ENCODE measurements at places on chromosomes 4 and X.
A peak's percentile ranks its signal among the peaks of the same experiment; 100 is the strongest.

DNA sequence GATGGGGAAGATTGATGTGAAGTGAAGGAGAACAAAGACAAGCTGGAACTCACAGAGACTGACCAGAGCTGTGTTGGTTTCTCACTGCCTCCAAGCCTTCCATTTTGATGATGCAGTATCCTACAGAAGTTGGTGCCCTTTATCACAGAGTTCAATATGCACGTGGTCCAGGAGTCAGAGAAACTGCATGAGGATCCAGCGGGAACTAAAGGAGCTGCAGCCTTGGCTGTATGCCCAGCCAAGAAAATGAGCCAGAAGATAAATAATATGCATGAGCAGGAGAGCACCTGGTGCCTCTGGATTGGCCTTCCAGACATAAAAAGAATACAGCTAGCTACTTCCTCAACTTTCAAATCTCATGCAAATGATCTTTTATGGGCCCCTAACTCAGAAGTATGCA is 44.3 kb upstream of the DCLK2 start:
- DNase-seq, result no peak

GRCh38 chr4:29278585-29278984 is 1441.6 kb upstream of the PCDH7 start:
- DNase-seq, result no peak

DNA sequence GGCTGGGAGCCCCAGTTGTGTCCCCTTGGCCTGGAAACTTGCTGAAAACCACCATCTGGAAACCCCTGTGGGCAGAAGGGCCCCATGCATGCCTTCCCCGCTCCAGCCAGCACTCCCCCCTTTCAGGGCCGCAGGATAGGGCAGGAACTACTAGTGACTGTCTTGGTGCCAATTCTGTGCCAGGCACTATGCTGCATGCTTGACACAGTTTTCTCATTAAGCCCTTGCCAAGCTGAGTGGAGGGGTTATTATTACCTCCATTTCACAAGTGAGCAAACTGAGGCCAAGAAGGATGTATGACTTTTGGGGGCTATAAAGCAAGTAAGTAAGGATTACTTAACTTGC is 73.6 kb upstream of the PJA1 start:
- no peak for DNase-seq

GRCh38 chr4:185839194-185839712 is 27.3 kb upstream of the SORBS2 start:
- no peak for DNase-seq

DNA sequence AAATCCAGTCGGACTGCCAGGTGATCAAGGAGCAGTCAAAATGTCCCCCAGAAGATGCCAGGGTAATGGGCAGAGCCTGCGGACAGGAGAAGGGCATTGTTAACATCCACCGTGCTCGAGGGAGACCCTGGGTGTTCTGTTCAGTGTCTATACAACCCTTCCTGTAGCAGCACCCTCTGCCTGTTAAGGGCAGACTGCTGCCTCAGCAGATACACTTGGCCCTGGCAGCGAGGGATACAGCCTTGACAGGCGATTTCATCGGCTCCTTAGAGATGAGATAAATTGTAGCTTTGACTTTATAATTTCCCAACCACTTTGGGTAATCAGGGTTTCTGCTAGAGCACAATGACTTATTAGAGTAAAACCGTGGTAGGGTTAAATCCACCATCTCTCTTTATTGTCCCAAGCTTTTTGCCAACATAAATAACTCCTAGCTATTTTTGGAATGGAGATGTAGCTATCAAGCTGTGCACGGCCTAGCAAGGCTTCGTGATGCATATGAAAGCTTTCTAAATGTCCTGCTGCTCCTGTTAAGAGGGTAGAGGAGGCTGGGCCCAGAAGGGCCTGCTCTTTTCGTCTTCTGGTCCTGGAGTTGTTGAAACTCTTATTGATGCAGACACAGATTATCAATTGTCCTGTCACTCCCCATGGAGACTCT is 195.9 kb downstream of the CPEB2 start:
- DNase-seq, result no peak

GRCh38 chrX:141341341-141341740 is 99.0 kb upstream of the SPANXC start:
- DNase-seq, result no peak

- no peak for DNase-seq
Observed at GRCh38 chr4:3823496-3824341, 57.5 kb downstream of the ADRA2C start.

GRCh38 chr4:8419222-8420041 is 21.1 kb downstream of the ACOX3 start:
- peak; percentile 39 for DNase-seq

DNA sequence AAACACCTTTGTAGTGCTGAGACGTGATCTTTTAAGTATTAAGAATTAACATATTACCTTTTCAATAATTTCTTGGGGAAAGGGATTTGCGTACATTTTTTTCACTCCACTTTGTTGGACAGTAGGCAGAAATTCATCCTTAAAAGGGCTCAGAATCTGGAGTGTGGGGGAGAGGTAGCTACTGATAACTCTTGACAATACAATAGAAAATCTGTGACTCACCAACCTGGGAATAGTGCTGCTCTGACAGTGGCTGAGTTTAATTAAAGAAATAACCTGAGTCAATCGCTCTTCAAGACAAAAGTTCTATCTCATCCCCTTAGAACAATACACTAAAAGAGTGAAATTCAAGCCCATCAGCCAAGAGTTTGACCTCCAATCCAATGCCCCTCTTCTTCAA is 60.2 kb downstream of the SLC9A7 start:
- no peak for DNase-seq

- DNase-seq, result no peak
Observed at GRCh38 chr4:187417721-187418120, 577.9 kb upstream of the ZFP42 start.

DNA sequence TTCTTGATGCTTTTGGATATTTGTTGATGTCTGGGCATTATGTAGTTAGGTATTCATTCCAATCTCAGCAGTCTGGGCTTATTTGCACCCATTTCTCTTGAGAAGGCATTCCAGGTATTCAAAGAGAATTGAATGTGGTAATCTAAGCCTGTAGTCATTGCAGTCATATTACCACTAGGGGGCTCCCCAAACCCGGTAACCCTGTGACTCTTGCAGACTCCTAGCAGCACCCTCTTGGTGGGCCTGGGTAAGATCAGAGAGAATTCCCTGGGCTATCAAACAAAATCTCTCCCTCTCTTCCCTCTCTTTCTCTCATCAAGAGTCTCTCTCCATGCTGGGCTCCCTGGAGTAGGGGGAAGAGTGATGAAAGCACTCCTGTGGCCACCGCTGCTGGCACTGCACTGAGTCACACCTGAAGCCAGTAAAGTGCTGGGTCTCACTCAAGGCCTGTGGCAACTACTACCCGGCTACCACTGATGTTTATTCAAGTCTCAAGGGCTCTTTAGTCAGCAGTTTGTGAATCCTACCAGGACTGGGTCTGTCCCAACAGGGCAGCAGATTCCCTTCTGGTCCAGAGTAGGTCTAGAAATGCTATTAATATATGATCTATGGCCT is 187.7 kb upstream of the NUDT10 start:
- no peak for DNase-seq

GRCh38 chrX:55201930-55202579 is 18.1 kb upstream of the PAGE5 start:
- DNase-seq, result no peak

- DNase-seq, result no peak
Observed at GRCh38 chr4:932713-933070, 432 bp downstream of the TMEM175 start.

- DNase-seq, result peak; percentile 6
Observed at GRCh38 chr4:829291-829690, 3.4 kb upstream of the CPLX1 start.

DNA sequence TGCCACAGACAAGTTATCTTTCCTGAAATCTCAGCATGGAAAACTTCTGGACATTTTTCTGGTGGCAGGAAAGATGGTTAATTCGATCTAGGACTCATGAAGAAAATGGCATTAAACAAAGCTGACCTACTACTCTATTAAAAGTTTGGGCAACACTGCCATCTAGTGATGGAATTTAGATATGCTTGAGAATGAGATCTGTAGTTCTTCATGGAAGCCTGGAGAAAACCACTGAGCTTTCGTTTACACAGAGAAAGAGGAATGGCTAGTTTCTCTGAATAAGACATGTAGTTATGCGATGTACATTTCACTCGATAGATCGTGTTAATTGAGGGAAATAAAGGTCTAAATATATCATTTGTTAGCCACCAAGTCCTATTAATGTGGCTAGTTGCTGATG is 51.7 kb upstream of the CHRDL1 start:
- DNase-seq, result no peak

DNA sequence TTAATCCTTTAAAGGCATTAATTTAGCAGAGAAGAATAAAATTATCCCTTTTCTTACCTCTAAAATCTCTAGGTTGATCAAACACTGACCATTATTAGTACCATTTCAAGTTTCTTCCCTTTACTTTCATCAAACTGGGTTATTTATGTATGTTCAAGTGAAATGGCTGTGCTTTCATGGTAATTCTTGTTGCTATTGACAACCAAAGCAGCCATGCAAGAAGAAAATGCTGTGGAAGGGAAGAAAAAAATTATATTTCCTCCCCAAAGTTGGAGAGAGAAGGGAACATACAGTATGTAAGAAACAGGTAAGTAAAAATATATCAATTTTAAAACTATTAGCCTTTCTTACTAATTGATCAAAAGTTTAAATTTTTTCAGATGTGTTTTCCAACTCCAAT is 16.2 kb downstream of the NPNT start:
- DNase-seq, result no peak

DNA sequence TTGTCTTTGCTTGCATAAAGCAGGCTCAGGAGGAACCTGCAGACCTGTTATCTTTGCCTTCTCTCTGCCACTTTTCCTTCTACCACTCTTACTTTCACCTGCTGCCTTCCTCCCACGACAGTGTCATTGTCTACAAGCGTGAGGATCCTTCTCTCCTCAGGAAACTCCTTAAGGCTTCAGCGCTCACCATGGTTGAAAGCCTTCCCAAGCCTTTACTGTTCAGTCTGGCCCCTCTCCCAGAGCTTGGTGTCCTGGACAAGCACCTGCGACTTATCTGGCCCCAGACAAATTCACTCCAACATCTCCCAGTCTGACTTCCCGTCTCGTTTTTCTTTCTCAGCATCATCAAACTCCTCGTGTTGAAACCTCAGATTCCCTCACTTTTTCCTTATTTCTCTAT is 31.0 kb downstream of the CC2D2A start:
- no peak for DNase-seq

Measured in CD4-positive, alpha-beta T cell treated with Interleukin-15 for 1 hour (primary cell).